CD4-positive, alpha-beta memory T cell (primary cell): ENCODE measurements at places on chromosomes 2 and 18.

- peak overlapping the region; percentile 8 for H3K4me3 ChIP-seq
- no peak for DNase-seq
- no peaks in the 10 kb centered on the region for H3K27me3 ChIP-seq
- no peaks in the 10 kb centered on the region for H3K36me3 ChIP-seq
- H3K4me1 ChIP-seq, result peaks cover 53% of the 10 kb centered on the region
- H3K27ac ChIP-seq, result no peak overlapping the region
Measured at GRCh38 chr2:102358496-102358895, 2.9 kb downstream of the IL18R1 start.

GRCh38 chr2:240998995-240999791 is 775 bp downstream of the SNED1 start:
- H3K4me1 ChIP-seq, result no peaks in the 10 kb centered on the region
- no peak overlapping the region for H3K4me3 ChIP-seq
- no peaks in the 10 kb centered on the region for H3K36me3 ChIP-seq
- no peak for DNase-seq

DNA sequence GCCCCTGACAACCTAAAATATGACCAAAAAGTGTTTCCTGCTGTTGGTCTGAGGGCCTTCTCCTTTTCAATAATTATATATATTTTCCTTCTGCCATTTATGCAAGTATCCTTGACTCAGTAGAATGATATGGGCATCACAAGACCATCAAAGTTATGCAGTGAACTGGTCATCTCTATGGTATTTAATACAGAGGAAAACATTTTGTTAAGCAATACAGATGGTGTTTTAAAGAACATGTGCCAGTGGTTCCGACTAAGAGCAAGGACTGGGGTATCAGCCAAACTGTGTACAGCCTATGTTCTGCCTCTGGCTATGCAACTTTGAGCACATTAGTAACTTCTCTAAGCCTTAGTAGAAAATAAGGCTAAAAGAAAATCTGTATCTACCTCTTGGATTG is 179.0 kb downstream of the TRABD2A start:
- no peaks in the 10 kb centered on the region for H3K27me3 ChIP-seq
- H3K36me3 ChIP-seq, result no peaks in the 10 kb centered on the region
- no peak overlapping the region for H3K27ac ChIP-seq
- no peak for DNase-seq
- H3K4me3 ChIP-seq, result no peak overlapping the region

DNA sequence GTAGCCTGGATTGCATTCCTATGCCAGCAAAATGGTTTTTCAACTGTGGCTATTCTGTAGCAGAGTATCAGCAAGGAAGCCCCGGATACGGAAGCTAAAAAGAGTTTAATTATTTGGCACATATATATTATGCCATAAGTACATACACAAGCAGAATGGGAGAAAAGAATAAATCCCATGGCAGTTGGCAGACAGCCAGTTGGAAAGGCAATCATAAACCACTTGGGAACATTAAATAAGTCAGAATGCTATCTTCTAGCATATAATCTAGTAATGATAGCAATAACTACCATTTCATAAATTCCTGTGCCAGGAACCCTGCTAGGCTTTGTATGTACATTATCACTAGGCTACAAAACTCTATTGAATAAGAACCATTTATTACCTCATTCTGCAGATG is 26.0 kb downstream of the GALNT5 start:
- no peaks in the 10 kb centered on the region for H3K4me1 ChIP-seq
- no peak for DNase-seq
- no peak overlapping the region for H3K4me3 ChIP-seq
- no peak overlapping the region for H3K27ac ChIP-seq
- H3K27me3 ChIP-seq, result no peaks in the 10 kb centered on the region

- no peak for DNase-seq
- H3K27ac ChIP-seq, result no peak overlapping the region
Measured at GRCh38 chr2:153584244-153584643, 105.7 kb upstream of the RPRM start.

GRCh38 chr2:156505696-156506095 is 69.5 kb downstream of the GPD2 start:
- H3K27ac ChIP-seq, result no peak overlapping the region
- no peak overlapping the region for H3K4me3 ChIP-seq
- no peak for DNase-seq
- no peaks in the 10 kb centered on the region for H3K27me3 ChIP-seq
- H3K4me1 ChIP-seq, result no peaks in the 10 kb centered on the region

GRCh38 chr2:152525277-152525838 is 190.4 kb downstream of the FMNL2 start:
- H3K4me1 ChIP-seq, result no peaks in the 10 kb centered on the region
- no peak overlapping the region for H3K4me3 ChIP-seq
- no peaks in the 10 kb centered on the region for H3K36me3 ChIP-seq
- no peaks in the 10 kb centered on the region for H3K27me3 ChIP-seq

DNA sequence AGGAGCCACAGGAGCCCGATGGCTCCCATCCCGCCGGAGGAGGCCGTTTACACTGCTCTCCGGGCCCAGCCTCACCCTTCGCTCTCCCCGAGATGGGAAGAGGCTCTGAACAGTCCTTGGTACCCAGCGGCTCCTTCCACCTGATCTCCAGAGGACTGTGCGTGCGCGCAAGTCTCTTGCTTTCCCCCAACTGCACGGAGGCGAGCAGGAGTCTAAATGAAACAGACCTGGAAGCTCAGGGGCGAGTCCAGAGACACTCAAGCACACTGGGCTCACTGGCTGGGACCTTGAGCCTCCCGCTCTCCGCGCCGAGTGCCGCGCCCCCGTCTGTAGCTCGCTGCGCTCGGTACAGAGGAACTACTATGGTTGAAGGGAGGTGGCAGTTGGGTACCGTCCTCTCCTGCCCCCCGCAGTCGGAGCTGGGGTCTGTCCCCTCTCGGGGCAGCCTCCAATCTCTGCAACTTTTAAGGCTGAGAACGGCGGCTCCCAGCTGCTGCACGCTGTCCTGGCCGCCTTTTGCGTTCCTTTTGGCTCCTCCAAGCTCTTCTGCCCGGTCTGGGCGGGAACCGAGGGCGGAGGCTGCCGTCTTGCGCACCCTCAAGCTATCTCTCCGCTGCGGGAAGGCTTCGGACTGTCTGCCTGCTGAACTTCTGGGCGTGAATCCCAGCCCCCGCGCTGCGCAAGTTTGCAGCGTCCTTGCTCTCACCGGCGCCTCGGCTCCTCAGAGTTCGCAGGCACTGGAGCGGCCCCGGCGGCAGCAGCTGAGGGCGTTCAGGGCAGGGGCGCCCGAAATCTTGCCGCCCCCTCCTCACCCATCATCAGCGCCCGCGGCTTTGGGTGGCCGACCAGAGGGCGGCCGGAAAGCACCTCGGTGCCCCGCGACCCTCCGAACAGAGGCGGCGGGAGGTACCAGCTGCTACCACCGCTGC is 491 bp downstream of the ALK start:
- no peak overlapping the region for H3K27ac ChIP-seq
- H3K36me3 ChIP-seq, result no peaks in the 10 kb centered on the region
- H3K27me3 ChIP-seq, result peaks cover 27% of the 10 kb centered on the region
- DNase-seq, result no peak

- no peaks in the 10 kb centered on the region for H3K27me3 ChIP-seq
- no peak overlapping the region for H3K4me3 ChIP-seq
- DNase-seq, result no peak
- peaks cover 73% of the 10 kb centered on the region for H3K4me1 ChIP-seq
- no peaks in the 10 kb centered on the region for H3K36me3 ChIP-seq
Measured at GRCh38 chr2:101748000-101748399, 50.5 kb downstream of the MAP4K4 start.

GRCh38 chr2:37561615-37562569 is 109.5 kb downstream of the CDC42EP3 start:
- no peaks in the 10 kb centered on the region for H3K27me3 ChIP-seq
- H3K4me1 ChIP-seq, result no peaks in the 10 kb centered on the region
- H3K4me3 ChIP-seq, result no peak overlapping the region
- H3K27ac ChIP-seq, result no peak overlapping the region
- DNase-seq, result no peak

- H3K4me1 ChIP-seq, result peaks cover 62% of the 10 kb centered on the region
- peak; percentile 91 for DNase-seq
- peak overlapping the region; percentile 63 for H3K4me3 ChIP-seq
Measured at GRCh38 chr2:218406209-218406948, 6.7 kb downstream of the CTDSP1 start.

GRCh38 chr2:64157792-64158191 is 13.6 kb upstream of the PELI1 start:
- no peak overlapping the region for H3K4me3 ChIP-seq
- H3K27me3 ChIP-seq, result no peaks in the 10 kb centered on the region
- no peaks in the 10 kb centered on the region for H3K36me3 ChIP-seq
- H3K4me1 ChIP-seq, result no peaks in the 10 kb centered on the region

GRCh38 chr18:9091066-9091476 is 11.4 kb upstream of the NDUFV2 start:
- peak; percentile 83 for DNase-seq
- peaks cover 81% of the 10 kb centered on the region for H3K4me1 ChIP-seq
- peak overlapping the region; percentile 53 for H3K27ac ChIP-seq
- H3K36me3 ChIP-seq, result no peaks in the 10 kb centered on the region
- H3K4me3 ChIP-seq, result no peak overlapping the region

- H3K4me3 ChIP-seq, result no peak overlapping the region
- no peaks in the 10 kb centered on the region for H3K36me3 ChIP-seq
- no peak overlapping the region for H3K27ac ChIP-seq
- H3K4me1 ChIP-seq, result no peaks in the 10 kb centered on the region
- no peak for DNase-seq
- H3K27me3 ChIP-seq, result no peaks in the 10 kb centered on the region
Measured at GRCh38 chr2:219199470-219200211, 6.9 kb upstream of the ZFAND2B start.

DNA sequence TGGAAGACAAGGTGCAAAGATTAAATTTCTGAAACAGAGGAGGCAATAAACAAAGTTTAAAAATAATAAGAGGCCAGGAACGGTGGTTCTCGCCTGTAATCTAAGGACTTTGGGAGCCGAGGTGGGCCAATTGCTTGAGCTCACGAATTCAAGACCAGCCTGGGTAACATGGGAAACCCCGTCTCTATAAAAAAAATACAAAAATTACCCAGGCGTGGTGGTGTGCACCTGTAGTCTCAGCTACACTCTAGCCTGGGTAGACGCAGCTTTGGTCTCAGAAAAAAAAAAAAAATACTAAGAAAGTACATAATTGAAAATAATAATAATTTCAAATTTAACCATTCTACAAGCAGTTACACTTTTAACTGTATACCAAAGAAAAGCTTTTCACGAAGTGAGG is 744.6 kb upstream of the POU3F3 start:
- H3K27me3 ChIP-seq, result no peaks in the 10 kb centered on the region
- no peaks in the 10 kb centered on the region for H3K4me1 ChIP-seq
- no peak overlapping the region for H3K4me3 ChIP-seq
- H3K36me3 ChIP-seq, result no peaks in the 10 kb centered on the region
- no peak overlapping the region for H3K27ac ChIP-seq

GRCh38 chr2:98242003-98242402 is 104.3 kb upstream of the CNGA3 start:
- H3K27ac ChIP-seq, result no peak overlapping the region
- DNase-seq, result no peak
- no peaks in the 10 kb centered on the region for H3K4me1 ChIP-seq

DNA sequence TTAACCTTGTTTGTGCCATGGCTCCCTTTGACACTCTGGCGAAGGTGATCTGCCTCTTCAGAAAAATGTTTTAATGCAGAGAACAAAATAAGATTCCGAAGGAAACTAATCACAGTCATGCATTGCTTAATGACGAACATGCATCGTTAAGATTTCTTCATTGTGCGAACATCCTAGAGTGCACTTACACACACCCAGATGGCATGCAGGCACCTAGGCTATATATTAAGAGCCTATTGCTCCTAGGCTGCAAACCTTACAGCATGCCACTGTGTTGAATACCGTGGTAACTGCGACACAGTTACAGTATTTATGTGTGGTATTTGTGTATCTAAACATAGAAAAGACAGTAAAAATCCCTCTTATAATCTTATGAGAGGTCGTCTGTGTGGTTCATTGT is 8.3 kb downstream of the ASAP2 start:
- no peak overlapping the region for H3K27ac ChIP-seq
- H3K4me1 ChIP-seq, result no peaks in the 10 kb centered on the region
- H3K27me3 ChIP-seq, result no peaks in the 10 kb centered on the region

GRCh38 chr2:101855776-101856175 is 136.0 kb upstream of the IL1R2 start:
- no peak for DNase-seq
- no peak overlapping the region for H3K27ac ChIP-seq
- H3K36me3 ChIP-seq, result peaks cover 38% of the 10 kb centered on the region
- no peaks in the 10 kb centered on the region for H3K4me1 ChIP-seq

- no peak overlapping the region for H3K4me3 ChIP-seq
- H3K27me3 ChIP-seq, result no peaks in the 10 kb centered on the region
- no peaks in the 10 kb centered on the region for H3K4me1 ChIP-seq
- no peak for DNase-seq
Measured at GRCh38 chr2:204081487-204082425, 145.2 kb downstream of the ICOS start.

- no peaks in the 10 kb centered on the region for H3K36me3 ChIP-seq
- H3K27ac ChIP-seq, result no peak overlapping the region
- no peaks in the 10 kb centered on the region for H3K27me3 ChIP-seq
- no peak for DNase-seq
- no peak overlapping the region for H3K4me3 ChIP-seq
- no peaks in the 10 kb centered on the region for H3K4me1 ChIP-seq
Measured at GRCh38 chr18:76553715-76554546, 58.9 kb upstream of the ZNF516 start.

DNA sequence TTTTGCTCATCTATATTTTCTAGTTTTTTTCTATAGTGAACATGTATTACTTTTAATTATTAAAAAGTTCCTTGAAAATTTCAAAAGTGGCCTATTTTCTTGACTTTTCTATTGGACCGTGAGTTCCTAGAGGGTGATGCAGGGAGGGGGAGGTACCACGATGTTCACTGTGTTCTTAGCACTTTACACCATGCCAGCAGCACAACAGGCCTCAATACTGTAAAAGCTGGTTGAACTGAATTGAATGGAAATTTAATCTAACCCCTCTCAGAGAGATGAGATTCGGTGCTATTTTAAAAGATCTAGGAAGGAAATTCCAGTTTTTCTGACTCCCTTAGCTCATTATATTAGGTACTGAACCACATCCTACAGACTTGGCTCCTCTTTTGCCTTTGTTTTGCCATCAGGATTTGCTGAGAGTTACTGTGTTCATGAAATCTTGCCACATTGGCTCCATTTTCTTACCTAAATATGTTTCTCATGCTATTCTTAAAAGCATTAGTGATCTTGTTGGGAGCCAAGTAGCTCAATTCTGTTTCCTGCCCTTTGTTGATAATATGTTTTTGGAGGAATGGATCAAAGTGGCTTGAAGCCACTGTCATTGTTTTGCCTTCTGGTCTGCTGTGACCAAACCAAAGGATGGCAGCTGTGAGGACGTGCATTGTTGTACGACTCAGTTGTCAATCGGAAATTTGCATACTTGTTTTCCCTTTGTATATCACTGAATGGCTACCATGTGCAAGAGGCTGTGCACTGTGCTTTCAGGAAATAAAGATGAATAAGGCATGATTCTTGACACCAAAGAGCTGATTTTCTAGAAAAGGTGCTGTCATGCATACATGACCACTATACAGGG is 25.3 kb downstream of the MYO1B start:
- H3K27ac ChIP-seq, result no peak overlapping the region
- DNase-seq, result no peak
- H3K4me3 ChIP-seq, result no peak overlapping the region
- no peaks in the 10 kb centered on the region for H3K36me3 ChIP-seq
- no peaks in the 10 kb centered on the region for H3K27me3 ChIP-seq

GRCh38 chr18:61842146-61842545 is 50.7 kb downstream of the RNF152 start:
- H3K27me3 ChIP-seq, result no peaks in the 10 kb centered on the region
- no peaks in the 10 kb centered on the region for H3K4me1 ChIP-seq
- H3K36me3 ChIP-seq, result no peaks in the 10 kb centered on the region
- H3K27ac ChIP-seq, result no peak overlapping the region

- no peak overlapping the region for H3K4me3 ChIP-seq
- H3K27me3 ChIP-seq, result no peaks in the 10 kb centered on the region
- H3K36me3 ChIP-seq, result no peaks in the 10 kb centered on the region
- no peak overlapping the region for H3K27ac ChIP-seq
- no peaks in the 10 kb centered on the region for H3K4me1 ChIP-seq
- no peak for DNase-seq
Measured at GRCh38 chr2:75570948-75571729, 10.4 kb upstream of the EVA1A start.
